ENCODE measurements at places on chromosomes 2 and 18. TPM values are rescaled to one million over a fixed set of nuclear protein-coding genes. Genes with fewer than 3 reads are reported as not detected.
A peak's percentile ranks its signal among the peaks of the same experiment; 100 is the strongest.

DNA sequence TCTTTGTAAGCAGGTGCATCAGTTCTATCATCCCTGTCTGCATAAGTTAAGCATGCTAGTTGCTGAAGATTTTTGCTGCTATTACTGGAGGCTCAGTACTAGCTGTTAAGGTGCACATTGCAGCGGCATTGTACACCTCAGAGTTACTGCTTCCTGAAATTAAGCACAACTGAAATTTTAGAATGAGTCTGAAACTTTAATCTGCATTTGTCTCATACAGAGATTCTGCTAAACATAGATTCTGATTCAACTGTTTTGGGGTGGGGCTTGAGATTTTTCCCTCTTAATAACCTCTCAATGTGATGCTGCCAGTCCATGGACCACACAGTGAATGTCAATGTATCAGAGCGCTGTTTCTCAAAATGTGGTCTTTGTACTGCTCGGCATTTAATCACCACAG, 585.7 kb upstream of the GCFC2 start:
- no peak for DNase-seq

DNA sequence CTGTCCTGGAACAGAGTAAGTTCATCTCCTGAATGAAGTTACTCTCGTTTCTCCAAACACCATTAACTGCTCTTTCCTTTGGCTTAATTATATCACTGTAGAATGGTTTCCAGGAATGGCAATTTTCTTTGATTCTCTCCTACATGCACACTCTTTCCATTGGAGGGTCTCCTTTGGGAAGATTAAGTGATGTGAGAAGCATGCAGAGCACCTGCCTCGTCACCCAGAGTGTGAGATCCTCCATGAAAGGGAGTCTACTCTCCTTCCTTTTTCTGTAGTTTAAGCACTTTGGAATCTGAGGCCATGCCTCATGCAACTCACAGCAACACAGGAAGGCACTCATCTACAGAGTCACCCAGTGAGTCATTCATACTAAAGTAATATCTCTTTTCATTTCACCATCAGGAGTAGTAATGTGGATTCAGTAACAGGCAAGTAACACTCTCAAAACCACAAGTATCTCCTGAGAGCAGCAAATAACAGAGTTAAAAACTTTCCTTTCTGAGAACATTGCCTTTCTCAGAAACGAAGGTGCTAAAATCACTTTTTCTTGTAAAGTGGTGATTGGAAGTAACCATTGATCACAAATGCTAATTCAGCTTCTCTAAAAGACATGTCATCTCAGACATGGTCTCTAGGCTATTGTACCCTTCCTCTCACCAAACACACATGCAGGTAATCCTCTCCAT, 52.8 kb upstream of the IL1RL1 start:
- DNase-seq: no peak

TEKT4 gene
- not detected for total RNA-seq

DNA sequence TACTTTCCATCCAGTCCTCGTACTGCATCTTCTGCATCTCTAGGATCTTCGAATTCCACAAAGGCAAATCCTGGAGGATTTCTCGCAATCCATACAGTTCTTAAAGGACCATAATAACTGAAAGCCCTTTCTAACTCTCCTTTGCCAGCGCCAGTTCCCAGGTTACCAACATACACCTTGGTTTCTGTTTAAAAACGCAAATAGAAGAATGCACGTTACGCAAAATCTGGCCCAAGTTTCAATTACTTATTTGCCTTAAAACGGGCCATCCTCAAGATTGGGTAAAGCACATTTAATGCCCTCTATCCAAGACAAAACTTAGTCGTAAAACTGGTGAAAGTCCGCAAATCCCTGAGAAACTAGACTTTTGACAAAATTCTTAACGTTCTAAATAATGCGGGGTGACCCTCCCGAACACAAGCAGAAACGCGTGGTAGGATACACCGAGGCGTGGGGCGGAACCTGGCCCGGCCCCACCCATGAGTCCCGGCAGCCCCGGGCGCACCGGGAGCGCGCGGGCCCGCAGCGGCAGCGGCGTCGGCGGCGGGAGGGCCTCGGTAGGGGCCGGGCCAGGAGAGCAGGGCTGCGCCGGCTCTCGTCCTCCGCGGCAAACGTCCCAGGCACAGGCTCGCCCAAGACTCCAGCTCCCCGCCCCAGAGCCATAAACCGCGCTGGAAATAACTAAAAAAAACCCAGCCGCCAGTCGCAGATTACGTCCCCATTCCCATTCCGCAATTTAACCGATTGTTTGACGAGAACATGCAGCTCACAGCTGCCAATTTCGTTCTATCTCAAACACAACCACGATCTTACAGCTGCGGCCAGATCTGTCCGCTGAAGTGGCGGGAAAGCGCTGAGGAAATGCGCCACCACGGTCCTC, 910 bp downstream of the SRSF7 start:
- DNase-seq: peak; percentile 68

- DNase-seq: no peak
These were observed 18.3 kb downstream of the GYPC start for GRCh38 chr2:126674075-126674744.

All from natural killer cell (primary cell).